AG08395 (cell line): ENCODE measurements at places on chromosomes 4 and X.

GRCh38 chr4:10348241-10348640 lies 109.0 kb downstream of the ZNF518B start:
- DNase-seq: no peak

DNA sequence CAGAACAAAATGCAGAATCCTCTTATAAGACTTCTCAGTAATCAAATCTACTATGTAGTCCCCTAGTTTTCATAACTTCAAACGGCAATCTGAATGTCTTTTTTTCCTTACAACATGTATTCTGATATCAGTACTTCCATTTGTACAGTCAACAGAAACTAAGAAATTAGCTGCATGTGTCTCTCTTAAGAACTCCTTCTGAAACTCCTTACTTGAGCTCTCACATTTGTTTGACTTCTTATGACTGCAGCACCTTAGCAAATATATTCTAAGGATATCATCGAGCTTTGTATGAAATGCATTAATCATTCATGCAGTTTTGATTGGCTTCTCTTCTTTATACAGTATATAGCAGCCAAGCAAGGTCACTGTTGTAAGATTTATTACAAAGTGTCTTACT lies 77.0 kb downstream of the TMEM47 start:
- DNase-seq: no peak

- DNase-seq: no peak
These were observed 128.9 kb downstream of the SH3KBP1 start for GRCh38 chrX:19758539-19758938.

- DNase-seq: no peak
These were observed 199.1 kb upstream of the NPY2R start for GRCh38 chr4:155009288-155009687.

GRCh38 chr4:150582873-150583286 lies 929 bp downstream of the MAB21L2 start:
- DNase-seq: no peak

GRCh38 chr4:70996018-70996360 lies 2.5 kb downstream of the DCK start:
- DNase-seq: no peak

GRCh38 chr4:153021276-153021675 lies 85.2 kb downstream of the FHDC1 start:
- no peak for DNase-seq
